Caudate nucleus (tissue), 63 donors: ENCODE measurements at places on chromosomes 6 and 20.

GRCh38 chr6:157220485-157220884 lies 102.8 kb downstream of the TMEM242 start:
- DNase-seq, result no peak

- DNase-seq, result no peak
Measured at GRCh38 chr20:38601216-38602184, at the start of gene ARHGAP40. TSS of gene ARHGAP40 (plus strand) at chr20:38601809.

GRCh38 chr6:43774776-43775534 lies 4.9 kb downstream of the VEGFA start:
- DNase-seq, result peak; percentile 28

- DNase-seq, result no peak
Measured at GRCh38 chr6:83182114-83182513, 11.0 kb downstream of the PGM3 start.

GRCh38 chr6:136866872-136867416 lies 44.6 kb downstream of the PEX7 start:
- DNase-seq, result no peak

GRCh38 chr6:13662651-13663334 lies 47.7 kb downstream of the NOL7 start:
- no peak for DNase-seq

- DNase-seq, result no peak
Measured at GRCh38 chr6:151095538-151096254, 144.1 kb upstream of the AKAP12 start.

GRCh38 chr6:24564081-24564480 lies 69.3 kb downstream of the ALDH5A1 start:
- no peak for DNase-seq

GRCh38 chr6:13461805-13462204 lies 25.6 kb downstream of the GFOD1 start:
- DNase-seq, result no peak

GRCh38 chr6:166228425-166228824 lies 60.8 kb upstream of the TBXT start:
- no peak for DNase-seq
